ENCODE measurements at places on chromosomes 12 and 14.

GRCh38 chr12:108559748-108560147, 1.2 kb downstream of the SART3 start:
- no peak for DNase-seq

DNA sequence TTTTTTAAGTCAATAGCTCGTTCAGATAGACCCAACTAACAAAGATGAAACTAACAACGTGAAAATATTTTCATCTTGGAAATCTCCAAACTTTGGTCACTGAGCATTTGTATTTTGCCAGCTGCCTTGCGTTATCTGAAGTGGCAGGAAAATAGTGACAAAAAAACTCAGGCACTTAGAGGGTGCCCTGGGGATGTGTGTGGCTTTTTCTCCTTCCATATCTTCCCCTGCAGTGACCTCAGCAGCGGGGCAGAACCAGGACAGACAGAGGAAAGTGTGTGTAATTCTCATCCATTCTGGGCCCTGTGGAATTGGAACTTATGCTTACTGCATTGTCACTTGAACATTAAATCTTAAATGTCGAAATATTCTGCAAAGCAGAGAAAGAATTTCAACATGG, 152.0 kb downstream of the BCAT1 start:
- DNase-seq, result no peak

DNA sequence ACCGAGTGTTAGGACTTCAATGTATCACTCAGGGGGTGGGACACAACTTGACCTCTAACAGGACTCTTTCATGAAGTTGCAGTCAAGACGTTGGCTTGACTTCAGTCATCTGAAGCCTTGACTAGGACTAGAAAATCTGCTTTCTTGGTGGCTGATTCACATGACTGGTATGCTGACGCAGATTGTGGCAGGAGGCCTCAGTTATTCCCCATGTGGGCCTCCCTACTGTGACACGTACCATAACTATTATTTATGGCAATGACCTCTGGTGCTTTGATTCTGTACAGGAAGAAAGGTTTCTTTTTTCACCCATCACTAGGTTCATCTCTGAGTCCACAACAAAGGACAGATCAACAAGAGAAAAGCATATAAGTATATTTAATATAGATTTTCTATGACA, 270.4 kb downstream of the NEDD1 start:
- no peak for DNase-seq

DNA sequence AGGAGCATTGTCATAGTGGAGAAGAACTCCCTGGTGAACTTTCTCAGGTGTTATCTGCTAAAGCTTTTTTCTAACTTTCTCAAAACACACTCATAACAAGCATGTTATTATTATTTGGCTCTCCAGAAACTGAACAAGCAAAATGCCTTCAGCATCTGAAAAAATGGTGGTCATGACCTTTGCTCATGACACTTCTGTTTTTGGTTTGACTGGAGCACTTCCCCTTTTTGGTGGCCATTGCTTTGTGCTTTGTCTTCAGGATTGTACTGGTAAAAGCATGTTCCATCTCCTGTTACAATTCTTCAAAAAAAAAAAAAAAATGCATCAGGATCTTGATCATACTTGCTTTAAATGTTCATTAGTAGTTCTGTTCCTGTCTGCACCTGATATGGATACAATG, 1241.6 kb upstream of the USP15 start:
- DNase-seq, result no peak

DNA sequence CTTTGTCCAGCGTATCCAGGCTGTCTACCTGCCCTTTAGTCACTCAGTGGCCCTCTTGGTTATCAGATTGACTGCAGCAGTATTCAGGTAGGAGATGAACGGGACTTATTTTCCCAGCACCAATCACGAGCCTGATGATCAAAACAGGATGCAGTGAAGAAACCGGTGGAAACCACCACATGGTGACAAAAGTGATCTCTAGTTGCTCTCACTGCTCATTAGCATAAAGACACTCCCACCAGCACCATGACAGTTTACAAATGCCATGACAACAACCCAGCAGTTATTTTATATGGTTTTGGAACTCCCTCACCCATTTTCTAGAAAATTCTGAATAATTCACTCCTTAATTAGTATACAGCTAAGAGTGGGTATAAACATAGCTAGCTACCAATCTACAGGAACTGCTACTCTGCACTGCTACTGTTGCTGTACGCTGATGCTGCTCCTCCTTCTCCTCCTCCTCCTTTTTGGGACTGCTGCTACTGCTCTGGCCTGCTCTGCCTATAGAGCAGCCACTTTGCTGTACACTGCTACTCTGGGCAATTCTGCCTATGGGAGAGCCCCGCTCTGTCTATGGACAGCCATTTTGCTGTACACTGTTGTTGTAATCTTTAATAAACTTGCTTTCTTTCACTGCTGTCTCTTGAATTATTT, 142.5 kb upstream of the SSTR1 start:
- peak; percentile 93 for DNase-seq

GRCh38 chr14:79419571-79420327, 791.6 kb downstream of the DIO2 start:
- no peak for DNase-seq

GRCh38 chr12:80598004-80598606, 109.3 kb upstream of the MYF6 start:
- DNase-seq, result no peak

DNA sequence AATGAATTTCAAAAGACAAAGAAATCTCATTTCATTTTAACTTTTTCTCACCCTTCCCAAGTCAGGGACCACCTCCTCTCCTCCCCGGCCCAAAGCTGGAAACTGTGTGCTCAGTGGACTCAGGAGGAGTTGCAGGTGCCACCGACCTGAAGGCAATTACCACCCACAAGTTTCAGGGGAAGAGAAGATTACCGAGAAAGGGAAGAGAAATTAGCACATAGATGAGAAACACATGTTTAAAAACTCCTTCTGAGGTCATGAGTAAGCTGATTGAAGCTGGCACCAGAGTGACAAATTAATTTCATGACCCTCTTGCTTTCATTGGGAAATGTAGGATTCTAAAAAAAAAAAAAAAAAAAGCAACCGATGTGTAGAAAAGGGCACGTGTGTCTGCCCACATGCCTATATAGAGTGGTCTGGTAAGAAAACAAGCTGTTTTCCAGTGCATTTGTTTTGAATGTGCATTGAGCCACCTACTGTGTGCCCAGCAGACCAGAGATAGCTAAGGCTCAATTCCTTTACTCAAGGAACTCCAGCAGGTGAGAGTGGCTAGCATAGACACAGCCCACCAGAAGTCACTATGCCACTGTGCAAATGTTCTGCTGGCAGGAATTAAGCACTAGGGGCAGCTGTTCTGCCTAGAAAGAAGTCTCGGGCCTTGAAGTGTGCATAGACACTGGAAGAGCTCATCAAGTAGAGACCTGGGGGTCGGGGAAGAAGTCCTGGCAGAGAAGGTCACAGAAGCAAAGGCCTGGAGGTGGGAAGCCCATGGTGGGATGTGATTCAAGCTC, 30.5 kb downstream of the DPF3 start:
- no peak for DNase-seq

DNA sequence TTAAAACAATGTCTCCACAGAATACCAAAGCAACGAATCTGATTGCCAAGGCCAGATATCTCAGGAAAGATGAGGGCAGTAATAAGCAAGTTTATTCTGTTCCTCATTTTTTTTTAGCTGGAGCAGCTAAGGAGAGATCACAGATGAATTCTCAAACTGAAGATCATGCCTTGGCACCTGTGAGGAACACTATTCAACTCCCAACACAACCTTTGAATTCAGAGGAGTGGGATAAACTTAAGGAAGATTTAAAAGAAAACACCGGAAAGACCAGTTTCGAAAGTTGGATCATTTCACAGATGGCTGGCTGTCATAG, 994 bp downstream of the PRORP start:
- no peak for DNase-seq

GRCh38 chr12:50248883-50249282, 34.4 kb downstream of the LIMA1 start:
- no peak for DNase-seq

DNA sequence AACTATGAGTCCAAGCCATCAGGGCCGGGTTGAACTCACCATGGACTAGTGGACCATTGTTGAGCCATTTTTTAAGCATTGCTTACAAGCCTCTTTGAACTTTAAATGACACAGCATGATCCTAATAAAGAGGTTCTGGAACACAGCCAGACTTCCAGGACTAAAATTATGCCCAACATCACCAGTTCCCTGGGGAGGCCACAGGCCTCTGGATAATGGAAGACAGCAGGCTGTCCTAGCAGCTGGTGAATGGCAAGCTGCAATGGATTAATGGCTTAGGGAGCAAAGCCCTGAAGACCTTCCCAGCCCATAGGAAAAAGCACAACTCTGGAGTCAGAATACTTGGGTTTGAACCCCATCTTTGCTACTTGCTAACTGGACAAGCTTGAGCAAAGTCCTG, 71.3 kb downstream of the FLRT2 start:
- DNase-seq, result no peak

GRCh38 chr14:32950584-32950983, 11.9 kb downstream of the NPAS3 start:
- DNase-seq, result no peak

DNA sequence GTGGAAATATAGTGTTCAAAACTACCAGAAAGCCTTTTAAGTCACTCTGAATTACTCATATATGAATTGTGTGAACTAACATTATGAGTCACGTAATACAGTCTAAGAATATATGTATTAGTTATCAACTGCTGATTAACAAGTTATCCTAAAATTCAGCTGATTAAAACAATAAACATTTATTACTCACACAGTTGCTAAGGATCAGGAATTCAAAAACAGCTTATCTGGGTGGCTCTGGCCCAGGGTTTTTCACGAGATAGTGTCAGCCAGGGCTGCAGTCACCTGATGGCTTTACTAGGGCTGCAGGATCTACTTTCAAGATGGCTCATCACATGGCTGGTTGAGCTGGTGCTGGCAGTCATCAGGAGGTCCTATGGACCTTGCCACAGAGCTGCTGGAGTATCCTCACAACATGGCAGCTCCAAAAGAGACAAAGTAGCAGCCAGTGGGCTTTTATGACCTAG, 36.5 kb downstream of the CORO1C start:
- DNase-seq, result no peak

DNA sequence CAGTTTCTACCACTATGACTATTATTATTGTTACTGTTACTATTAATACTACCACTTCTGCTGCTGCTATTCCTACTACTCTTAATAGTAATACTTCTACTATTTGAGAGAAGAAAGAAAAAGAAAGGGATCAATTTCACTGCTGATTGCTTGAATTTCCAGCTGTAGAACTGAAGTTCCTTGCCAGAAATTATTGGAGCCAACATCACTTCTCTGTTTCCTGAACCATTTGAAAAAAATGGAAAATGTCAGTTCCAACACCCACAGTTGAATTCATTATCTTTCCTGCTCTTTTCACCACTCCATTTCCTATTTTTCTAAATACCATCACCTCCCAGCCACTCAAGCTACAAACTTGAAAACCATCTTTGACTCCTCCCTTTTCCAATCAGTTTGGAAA, 54.1 kb upstream of the PIK3C2G start:
- DNase-seq, result no peak

GRCh38 chr14:26867171-26867757, 269.4 kb upstream of the NOVA1 start:
- no peak for DNase-seq

DNA sequence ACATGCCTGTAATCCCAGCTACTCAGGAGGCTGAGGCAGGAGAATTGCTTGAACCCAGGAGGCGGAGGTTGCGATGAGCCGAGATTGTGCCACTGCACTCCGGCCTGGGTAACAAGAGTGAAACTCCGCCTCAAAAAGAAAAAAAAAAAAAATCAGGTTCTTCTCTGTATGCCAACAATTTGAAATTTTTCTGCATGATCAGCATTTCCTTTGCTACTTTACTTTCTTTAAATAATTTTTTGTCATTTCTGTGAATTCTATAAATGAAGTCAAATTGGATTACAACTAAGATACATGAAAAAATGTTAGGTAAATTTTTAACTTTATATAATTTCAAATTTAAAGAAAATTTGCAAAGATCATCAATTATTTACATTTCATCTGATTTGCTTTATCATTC, 87.8 kb downstream of the NUMB start:
- DNase-seq, result no peak

DNA sequence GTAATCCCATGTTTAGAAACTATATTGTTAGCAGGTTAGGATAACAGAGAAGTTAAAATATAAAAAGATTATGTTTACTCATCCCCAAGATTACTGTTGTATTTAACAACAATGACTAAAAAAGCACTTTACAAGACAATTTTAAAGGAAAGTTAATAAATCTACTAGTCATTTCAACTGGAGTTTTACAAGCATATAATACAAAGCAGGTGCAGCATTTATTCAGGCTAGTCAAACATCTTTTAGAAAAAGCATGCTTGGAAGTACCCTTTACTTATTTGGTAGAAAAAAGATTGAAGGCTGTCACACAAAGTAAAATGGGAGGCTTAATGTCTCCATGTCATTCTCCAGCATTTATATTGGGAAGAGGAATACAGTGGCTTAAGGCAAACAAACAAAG, 80.6 kb downstream of the HEATR5A start:
- no peak for DNase-seq

GRCh38 chr12:67433385-67434175, 164.4 kb downstream of the CAND1 start:
- no peak for DNase-seq

DNA sequence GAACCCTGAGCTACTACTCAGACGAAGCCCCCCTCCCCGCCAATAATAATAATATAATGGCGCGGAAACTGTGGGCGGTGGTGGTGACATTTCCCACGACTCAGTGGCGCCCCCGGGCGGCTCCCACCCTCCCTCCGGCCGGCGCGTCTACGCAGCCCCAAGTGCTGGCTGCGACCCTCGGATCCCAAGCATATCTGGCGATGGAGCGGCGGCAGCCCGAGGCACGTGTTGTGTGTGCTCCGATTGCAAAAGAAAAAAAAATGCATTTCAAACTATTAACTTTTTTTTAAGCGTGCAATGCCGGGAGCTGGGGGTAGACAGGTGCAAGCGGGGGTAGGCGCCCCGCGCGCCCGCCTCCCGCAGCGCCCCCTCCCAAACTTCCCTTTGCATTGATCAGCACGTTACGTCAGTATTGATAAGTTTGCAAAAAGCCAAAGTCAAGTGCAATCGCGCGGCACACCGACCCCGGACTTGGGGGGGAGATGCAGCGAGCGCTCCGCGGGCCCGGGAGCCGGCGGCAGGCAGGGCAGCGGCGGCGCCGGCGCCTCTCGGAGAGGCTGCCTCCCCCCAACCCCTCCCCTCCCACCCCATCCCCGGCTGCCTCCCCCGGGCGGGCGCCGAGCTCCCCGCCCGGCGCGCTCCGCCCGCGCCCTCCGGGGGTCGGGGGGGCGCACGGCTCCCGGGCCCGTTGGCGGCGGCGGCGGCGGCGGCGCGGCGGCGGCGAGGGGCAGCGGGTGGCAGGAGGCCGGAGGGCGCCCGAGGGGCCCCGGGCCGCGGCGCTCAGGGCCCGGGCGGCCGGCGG, 113.1 kb upstream of the MYL2 start:
- no peak for DNase-seq

DNA sequence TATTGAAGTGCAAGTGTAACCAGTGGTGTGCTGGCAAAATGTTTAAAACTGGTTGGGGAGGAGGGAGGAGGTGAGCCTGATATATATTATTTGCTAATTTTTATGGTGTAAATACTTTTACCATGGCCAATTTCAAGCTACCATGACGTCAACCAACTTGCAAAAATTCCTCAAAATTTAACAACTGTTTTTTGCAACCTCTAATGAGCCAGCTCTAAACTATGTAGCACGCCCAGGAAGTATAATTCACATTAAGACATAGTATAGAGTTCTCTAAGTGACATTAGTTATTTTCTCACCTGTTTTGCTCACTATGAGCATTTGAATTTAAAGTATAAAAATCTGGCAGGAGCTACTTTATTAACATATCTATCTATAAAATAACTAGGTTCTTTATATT, 41.4 kb downstream of the ATL1 start:
- DNase-seq, result no peak

- DNase-seq, result no peak
These were observed 21.8 kb downstream of the WNK1 start for GRCh38 chr12:774051-774614.
